Small intestine (tissue), 16 donors: ENCODE measurements at places on chromosomes 4 and X.

GRCh38 chrX:1468250-1468772 is 15.6 kb upstream of the ASMTL start:
- no peak for DNase-seq

GRCh38 chr4:165779950-165780670 is 92.9 kb upstream of the TLL1 start:
- no peak for DNase-seq

DNA sequence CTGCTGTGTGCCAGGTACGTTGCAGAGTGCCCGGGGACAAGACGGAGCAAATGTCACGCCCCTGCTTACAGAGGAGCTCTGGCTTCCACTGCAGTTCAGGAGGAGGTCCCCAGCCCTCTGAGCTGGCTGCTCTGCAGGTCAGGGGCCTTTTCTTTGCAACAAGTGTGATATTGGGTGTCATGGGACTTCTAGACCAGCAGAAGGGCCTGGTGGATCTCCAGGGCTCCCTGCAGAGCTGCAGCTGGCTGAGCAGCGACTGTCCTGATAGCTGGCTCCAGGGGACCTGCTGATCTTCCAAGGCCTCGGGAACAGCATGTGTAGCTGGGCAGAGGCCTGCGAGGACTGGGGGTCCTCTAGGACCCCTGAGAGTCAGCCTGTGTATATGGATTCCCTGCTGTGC is 120.4 kb downstream of the SORCS2 start:
- no peak for DNase-seq

- DNase-seq: no peak
These were observed 10.1 kb upstream of the STIM2 start for GRCh38 chr4:26850528-26850927.

- peak; percentile 49 for DNase-seq
These were observed 532 bp downstream of the ZNF827 start for GRCh38 chr4:145937971-145938611.

DNA sequence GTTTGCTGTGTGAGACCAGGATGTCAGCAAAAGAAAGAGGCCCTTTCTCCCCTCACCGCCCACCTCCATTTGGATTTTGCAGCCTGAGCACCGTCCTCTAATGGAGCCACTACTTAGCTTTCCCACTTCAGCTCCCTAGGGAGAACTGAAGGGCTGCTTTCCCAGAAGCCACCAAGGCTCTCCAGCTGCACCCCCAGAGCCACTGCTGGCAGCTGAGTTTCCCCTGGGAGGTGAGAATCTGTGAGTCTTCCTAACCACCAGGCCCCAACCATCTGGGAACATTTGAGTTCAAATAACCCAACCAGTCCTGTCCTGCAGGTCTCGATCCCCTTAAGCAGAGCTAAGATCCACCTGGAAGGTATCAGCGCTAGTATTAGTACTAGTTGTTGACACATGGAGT is 173.1 kb upstream of the USP9X start:
- no peak for DNase-seq

DNA sequence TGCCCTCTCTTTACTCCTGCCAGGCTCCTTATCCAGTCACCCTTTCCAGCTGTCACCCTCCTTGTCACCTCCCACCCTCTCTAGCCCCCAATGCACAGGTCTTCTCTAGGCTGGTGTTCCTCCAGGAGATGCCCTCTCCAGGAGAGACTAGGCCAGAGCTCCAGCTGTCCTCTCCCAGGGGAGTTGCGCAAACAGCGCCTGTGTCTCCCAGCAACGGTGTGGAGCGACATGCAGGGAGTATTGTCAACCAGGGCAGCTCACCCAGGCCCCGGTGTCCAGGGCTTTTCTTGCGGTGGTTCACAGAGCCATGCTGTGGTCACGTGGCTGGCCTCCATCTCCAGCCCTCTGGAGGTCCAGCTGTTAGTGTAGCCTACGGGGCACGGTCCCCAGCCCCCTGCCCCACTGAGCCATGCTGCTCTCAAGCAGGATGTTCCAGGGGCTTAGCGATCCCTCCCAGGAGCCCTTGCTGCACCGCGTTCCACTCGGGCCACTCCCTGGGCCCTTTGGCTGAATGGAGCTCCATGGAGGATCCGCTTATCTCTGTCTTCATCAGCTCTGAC is 34.8 kb downstream of the CCNQ start:
- no peak for DNase-seq

DNA sequence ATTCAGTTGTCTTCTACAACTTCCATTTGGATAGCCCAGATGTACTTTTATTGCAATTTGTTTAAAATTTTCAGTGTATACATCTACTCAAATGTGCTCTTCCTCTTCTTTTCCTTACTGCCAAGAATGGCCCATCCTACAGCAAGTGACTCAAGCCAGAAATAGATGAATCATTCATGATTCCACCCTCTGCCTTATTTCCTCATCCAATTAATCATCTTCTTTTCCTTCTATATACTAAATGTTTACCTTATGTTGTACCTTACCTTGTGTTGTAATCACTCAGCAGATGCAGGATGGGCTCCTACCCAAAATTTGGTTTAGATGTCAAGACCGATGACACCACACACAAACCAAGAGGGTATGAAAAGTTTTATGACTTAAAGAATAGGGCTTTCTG is 437.8 kb downstream of the GRXCR1 start:
- DNase-seq: no peak

- no peak for DNase-seq
These were observed 23.6 kb downstream of the ATP5ME start for GRCh38 chr4:650461-650860.

- DNase-seq: no peak
These were observed 6.5 kb downstream of the DOK7 start for GRCh38 chr4:3469386-3470243.

DNA sequence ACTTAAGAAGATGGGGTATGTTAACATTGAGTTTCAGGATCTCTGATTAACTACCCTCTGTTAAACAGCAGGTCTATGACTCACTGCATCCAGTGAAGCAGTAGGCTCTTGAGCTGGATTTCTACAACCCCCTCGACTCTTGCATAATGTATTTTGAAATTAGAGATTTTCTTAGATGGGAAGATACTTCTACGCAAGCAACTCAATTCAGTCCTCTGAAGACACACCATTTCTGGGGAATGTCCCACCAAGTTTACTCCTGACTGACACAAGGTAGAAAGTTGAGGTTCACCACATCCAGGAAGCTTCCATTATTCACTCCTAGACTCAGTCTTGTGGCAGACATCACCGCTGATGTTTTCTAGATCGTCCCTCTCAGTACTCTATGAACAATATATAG is 12.9 kb downstream of the PALLD start:
- DNase-seq: no peak

- no peak for DNase-seq
These were observed 122.8 kb downstream of the ZC4H2 start for GRCh38 chrX:64853424-64853823.

DNA sequence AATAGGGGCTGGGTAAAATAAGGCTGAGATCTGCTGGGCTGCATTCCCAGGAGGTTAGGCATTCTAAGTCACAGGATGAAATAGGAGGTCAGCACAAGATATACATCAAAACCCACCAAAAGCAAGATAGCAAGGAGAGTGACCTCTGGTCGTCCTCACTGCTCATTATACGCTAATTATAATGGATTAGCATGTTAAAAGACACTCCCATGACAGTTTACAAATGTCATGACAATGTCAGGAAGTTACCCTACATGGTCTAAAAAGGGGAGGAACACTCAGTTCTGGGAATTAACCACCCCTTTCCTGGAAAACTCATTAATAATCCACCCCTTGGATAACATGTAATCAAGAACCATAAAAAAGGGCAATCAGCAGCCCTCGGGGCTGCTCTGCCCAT is 403.6 kb downstream of the KCNIP4 start:
- DNase-seq: no peak

DNA sequence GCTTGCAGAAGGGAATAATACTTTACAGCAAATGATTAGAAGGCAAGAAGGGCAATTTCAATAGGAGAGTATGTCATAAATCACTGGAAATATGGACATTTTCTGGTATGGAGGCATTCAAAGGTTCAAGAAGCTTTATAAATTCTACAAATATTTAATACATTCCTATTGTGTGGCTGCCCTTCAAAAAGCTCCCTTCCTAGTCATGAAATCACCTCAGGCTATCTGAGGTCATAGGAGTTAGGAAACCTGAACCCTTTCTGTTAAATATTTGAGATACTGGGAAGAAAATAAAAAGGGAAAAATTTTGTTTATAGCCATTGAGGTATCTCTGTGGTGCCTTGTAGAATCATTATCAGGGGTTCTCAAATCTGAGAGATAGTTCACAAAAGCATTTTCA is 316.8 kb upstream of the EMCN start:
- no peak for DNase-seq

- no peak for DNase-seq
These were observed 95.6 kb downstream of the PHKA2 start for GRCh38 chrX:18888281-18888680.

DNA sequence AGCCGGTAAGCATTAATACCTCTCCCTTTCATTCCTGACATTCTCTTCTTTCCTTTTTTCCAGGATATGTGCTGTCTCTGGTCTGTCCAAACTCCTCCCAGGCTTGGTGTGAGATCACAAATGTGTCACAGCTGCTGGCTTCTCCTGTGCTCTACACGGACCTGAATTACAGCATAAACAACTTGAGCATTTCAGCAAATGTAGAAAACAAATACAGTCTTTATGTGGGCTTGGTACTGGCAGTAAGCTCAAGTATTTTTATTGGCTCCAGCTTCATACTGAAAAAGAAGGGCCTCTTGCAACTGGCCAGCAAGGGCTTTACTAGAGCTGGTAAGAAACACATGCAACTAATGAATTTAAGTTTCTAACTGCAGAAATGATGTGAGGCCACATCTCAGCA is 8.4 kb downstream of the NIPAL1 start:
- no peak for DNase-seq

- DNase-seq: no peak
These were observed 7.3 kb upstream of the DCTD start for GRCh38 chr4:182924497-182924896.

DNA sequence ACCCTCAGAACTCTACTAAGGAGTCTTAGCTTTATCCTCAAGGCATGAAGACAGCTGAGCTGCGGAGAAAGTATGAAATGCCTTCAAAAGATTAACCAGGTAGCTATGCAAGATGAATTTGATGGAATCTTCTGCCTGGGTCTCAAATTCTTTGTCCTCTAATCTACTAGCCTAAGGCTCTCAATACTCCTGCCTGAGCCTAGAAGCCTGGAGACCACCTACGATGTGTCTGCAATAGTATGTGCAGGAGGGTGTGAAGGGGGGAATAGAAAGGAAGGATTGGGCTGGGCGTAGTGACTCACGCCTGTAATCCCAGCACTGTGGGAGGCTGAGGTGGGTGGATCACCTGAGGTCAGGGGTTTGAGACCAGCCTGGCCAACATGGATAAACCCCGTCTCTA is 178.2 kb upstream of the GPC4 start:
- no peak for DNase-seq

DNA sequence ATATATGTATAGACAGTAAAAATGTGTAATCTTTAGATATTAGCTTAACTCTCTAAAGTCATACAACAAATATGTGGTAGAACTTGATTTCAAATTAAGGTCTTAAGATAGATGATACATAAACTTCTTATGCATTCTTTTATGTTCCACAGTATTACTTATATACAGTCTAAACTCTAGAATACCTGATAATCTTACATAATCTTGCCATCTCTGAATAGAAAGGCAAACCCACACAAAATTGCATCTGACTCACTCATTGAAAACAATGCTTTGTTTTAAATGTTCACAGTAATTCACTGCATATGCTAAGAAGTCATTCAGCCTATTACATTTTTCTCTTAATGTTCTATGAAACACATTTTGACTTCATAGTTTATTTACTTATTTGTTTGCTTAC is 10.1 kb downstream of the SULT1B1 start:
- DNase-seq: no peak

DNA sequence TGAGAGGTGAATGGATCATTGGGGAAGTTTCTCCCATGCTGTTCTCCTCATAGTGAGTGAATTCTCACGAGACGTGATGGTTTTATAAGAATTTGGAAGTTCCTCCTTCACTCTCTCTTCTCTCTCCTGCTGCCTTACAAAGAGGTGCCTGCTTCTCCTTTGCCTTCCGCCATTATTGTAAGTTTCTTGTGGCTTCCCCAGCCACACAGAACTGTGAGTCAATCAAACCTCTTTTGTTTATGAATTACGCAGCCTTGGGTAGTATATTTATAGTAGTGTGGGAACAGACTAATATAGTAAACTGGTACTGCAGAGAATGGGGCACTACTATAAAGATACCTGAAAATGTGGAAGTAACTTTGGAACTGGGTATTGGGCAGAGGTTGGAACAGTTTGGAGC is 7.8 kb upstream of the CTAG2 start:
- no peak for DNase-seq

- no peak for DNase-seq
These were observed 9.3 kb upstream of the GATB start for GRCh38 chr4:151770154-151770553.

- DNase-seq: peak; percentile 88
These were observed 376.6 kb upstream of the EMCN start for GRCh38 chr4:100894339-100894870.
